ENCODE measurements at places on chromosomes 3 and 15.

- no peak for DNase-seq
Measured at GRCh38 chr3:186118692-186119091, 9.8 kb upstream of the ETV5 start.

DNA sequence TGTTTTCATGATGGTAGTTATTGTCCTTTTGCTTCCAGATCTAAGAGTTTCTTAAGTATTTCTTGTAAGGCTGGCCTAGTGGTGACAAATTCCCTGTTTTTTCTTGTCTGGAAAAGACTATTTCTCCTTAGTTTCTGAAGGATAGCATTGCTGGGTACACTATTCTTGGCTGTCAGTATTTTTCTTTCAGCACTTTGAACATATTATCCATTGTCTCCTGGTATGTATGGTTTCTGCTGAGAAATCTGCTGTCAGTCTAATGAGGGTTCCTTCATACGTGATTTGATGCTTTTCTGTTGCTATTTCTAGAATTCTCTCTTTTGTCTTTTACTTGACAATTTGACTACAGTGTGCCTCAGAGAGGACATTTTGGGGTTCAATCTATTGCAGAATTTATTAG, 134.3 kb downstream of the CGGBP1 start:
- DNase-seq = no peak

DNA sequence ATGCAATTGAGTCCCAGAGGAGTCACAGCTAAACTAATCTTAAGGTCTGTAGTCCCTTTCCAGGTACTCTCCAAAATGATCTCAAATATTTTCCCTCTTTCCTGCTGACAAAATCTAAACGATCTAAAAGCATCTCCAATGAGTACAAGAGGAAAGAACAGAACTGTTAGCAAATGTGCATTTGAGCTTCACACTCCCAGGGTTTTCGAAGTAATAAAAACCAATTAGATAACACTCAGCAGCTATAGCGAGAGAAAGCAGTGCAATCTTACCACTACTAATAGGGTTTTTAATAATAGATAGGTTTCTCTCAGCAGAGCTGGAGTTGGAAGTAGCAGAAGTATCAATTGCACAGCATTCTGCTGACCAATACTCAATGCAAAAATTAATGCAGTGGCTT, 995.4 kb downstream of the TUSC7 start:
- no peak for DNase-seq

GRCh38 chr15:62756326-62756994, 286.1 kb upstream of the TPM1 start:
- DNase-seq = no peak

- DNase-seq = peak; percentile 90
Measured at GRCh38 chr3:16311960-16312451, 47.0 kb downstream of the OXNAD1 start.

- peak; percentile 92 for DNase-seq
Measured at GRCh38 chr15:79004336-79004735, 59.5 kb upstream of the CTSH start.

DNA sequence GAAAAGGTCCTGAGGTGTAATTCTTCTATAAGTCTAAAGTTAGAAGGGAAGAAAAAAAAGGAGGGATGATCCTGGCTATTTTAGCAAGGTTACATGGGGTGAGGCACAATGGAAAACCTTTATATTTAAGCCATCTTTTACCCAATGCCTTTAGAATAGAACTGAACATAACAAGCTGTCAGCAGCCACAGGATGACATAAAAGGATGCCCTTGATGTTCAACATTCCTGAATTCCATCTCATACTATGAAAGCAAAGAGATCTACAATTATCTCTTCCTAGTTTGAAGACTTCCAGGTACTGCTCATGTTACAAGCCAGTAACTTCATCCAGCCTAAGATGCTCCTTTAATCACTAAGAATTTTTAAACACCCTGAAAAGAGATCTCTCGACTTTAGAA, 26.9 kb downstream of the NEK10 start:
- DNase-seq = no peak

DNA sequence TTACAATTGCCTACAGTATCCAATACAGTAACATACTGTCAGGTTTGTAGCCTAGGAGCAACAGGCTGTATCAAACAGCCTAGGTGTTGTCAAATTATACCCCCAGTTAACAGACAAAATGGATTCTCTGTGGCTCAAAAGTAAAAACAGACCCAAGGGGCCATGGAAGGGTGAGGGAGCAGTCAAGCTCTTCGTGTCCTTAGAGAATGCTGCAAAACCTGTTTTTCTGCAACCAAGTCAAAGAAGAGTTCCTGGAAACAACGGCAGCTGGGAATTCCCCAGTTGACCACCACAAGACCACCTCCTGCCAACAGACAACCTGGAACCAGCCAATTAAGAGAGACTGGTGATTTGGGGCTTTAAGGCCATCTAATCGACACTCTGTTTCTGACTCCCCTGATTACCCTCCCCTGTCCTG, 11.1 kb upstream of the THUMPD3 start:
- no peak for DNase-seq

- no peak for DNase-seq
Measured at GRCh38 chr3:56291244-56291680, 177.0 kb downstream of the ERC2 start.

DNA sequence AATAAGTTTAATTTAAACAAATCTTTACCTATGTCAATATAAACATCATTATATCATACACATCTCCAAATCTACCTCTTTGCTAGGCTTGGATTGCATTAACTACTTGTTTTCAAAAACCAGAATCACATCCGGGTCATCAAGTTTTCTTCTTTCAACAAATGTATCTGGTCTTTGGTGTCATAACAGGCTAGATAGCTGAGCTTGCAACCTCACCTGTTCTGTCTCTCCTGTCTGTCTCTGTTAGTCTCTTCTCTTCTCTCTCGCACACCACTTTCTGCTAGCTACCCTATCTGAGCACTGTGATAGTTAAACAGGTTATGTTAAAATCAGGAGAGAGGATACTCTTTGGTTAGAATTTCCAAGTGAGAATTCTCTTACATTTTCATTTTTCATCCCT, 6.7 kb downstream of the FOXB1 start:
- DNase-seq = no peak

DNA sequence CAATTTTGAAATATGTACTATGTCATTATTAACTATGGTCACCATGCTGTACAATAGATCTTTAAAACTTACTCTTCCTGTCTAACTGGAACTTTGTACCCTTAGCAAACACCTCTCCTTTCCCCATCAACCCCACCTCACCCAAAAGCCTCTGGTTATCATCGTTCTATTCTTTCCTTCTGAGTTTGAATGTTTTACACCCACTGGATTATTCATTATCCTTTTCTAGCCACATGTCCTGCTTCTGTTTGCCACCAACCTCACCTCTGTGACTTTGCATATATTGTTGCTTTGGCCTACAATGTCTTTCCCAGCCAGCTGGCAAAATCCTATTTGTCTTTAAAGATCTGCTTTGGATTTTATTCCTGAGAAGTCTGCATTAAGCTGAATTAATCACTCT, 102.6 kb upstream of the TSPAN3 start:
- DNase-seq = no peak

GRCh38 chr3:122146466-122146865, 37.0 kb upstream of the CASR start:
- no peak for DNase-seq

DNA sequence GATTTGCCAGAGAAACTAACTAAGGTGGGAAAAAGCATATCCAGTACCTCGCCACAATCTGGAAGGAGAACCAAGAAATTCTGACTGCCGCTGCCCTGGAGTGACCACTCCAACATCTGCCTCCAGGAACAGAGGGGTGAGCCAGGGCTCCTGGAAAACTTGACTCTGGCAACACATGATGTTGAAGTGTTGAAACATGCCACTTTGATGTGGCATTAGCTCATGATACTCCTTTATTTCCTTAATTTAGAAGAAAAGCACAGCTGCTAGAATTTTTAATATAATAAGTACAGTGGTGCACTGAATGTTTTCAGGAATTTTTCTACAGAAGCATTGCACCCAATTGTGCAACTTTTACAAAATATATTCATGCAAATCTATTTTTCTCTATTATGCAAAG, 109.9 kb upstream of the BCL6 start:
- DNase-seq = no peak

DNA sequence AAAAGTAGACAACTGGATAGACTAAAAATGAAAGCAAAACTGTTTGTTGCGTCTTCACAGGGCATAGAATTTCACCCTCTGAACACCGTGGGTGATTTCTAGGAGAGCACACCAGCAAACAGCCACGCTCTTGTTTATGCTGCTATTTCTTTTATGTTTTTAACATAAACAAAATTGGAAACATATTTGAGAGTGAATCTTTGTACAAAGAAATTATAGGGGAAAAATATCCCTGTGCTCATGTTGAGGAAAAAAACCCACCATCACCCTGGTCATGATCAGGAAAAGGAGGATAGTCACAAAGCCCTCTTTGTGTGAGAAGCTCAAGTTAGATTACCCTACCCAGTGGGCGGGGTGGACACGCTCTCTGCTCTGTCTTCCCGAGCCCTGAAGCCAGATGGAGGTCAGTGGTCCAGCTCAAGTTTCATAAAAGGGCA, 313.3 kb downstream of the SATB1 start:
- no peak for DNase-seq

- DNase-seq = no peak
Measured at GRCh38 chr3:17423786-17424536, 318.5 kb downstream of the TBC1D5 start.

DNA sequence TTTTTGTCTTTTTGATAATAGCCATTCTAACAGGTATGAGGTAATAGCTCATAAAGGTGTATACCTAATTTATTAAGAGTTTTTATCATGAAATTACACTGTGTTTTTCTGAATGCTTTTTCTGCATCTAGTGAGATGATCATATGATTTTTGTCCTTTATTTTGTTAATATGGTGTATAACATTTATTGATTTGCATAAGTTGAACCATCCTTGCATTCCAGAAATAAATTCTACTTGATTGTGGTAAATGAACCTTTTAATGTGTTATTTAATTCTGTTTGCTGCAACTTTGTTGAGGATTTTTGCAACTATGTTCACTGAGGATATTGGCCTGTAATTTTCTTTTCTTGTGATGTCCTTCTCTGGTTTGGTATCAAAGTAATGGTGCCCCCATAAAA, 28.0 kb upstream of the PCSK6 start:
- DNase-seq = no peak

- no peak for DNase-seq
Measured at GRCh38 chr3:130702985-130703384, 43.6 kb downstream of the PIK3R4 start.

- DNase-seq = no peak
Measured at GRCh38 chr3:67624078-67624477, 30.3 kb downstream of the SUCLG2 start.

GRCh38 chr3:194852345-194852744, 166.7 kb downstream of the FAM43A start:
- no peak for DNase-seq

- peak; percentile 97 for DNase-seq
Measured at GRCh38 chr3:125519678-125520562, at the start of gene SNX4. Gene SNX4 (minus strand): TSS chr3:125520202. CDS start chr3:125520172, 30 bp downstream.

DNA sequence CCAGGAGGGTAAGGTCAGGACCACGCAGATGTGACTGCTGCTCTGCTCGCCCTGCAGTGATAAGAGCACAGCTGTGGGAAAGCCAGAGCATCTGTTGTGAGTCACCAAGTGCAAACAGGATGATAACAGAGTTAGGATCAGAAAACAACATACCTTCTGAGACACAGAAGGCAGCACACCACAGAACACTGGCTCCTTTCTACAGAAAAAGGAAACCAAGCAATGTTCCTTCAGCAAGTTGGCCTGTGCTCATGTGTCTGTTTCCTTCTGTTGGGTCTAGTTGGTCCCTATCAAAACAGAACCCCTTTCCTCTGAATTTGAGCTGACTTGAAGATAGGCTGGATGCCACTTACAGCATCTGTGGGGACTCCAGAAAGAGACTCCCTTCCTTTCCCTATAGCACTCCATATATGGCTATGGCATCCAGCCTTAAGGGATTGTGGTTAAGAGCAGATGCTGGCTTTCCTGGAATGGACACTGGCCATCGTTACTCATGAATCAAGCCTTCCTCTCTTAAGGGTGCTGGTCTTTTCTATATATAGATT, 440.7 kb upstream of the THBS1 start:
- DNase-seq = peak; percentile 43

- no peak for DNase-seq
Measured at GRCh38 chr15:66885281-66885915, 180.0 kb upstream of the SMAD3 start.

DNA sequence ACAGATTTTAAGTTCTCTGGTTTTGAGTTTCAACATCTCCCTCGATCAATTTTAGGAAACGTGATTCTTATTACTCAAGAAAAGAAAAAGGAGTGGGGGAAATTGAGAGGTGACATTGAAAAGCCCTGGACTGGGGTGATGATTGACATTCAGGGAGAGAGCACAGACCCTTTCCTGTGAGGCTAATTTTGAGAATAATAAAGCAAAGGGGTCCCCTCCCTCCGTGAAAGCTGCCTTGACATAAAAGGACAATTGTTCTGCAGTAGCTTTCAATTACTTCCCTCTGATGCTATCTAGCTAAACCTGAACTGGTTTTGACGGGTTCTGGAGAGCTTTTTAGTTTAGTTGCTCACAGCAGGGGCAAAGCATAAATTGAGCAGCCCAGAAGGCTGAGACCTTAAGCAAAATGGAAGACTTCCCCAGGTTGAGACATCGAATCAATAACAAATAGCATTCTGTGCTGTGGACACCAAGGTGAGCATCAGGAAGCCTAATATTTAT, 14.4 kb upstream of the CMTM8 start:
- DNase-seq = no peak

- DNase-seq = peak; percentile 97
Measured at GRCh38 chr3:149382101-149382467, 4.6 kb upstream of the TM4SF1 start.

DNA sequence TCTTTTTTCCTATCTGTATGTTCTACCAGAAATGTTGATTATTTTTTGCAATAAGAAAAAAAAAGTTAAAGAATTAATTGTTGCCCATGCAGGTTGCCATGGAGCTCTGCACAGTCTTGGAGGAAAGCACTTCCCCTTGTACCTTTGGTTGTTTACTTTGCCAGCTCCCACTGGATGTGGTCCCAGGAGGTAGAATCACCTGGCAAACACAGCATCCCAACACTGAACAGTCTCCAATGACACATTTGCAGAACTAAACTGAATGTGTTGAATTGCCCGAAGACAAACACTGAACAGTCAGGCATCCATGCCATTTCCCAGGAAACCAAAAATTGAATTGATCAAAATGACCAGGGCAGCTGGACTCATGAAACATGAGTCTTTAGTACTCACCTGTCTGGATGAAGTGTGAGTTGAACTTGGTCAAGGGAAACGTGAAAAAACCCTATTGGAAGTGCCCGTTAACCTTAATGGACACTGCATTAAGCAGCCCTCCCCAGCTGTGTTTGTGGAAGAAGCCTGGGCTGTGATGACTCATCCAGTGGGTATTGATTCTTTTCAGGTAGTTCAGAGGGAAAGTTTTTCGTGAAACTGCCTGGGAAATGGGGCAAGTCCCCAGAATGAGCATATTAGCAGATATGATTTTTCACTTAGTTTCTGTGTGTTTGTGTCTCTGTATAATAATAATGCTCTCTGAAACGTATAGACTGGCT, 284.7 kb upstream of the STT3B start:
- DNase-seq = no peak

- DNase-seq = no peak
Measured at GRCh38 chr3:63097396-63097795, 180.7 kb upstream of the SYNPR start.
